ENCODE measurements at places on chromosomes 7 and 10. TPM values are rescaled to one million over a fixed set of nuclear protein-coding genes. Genes with fewer than 3 reads are reported as not detected.
A peak's percentile ranks its signal among the peaks of the same experiment; 100 is the strongest.

Gene FBXO24
- not detected for total RNA-seq

Gene PON1
- total RNA-seq = not detected

Gene ZP3
- not detected for total RNA-seq

Gene CLDN4
- 0.16 TPM for total RNA-seq

Gene PSMA2
- total RNA-seq = 81.3 TPM

Gene AMPH
- total RNA-seq = 2.5 TPM

Gene SEMA3E
- total RNA-seq = 16.3 TPM

DNA sequence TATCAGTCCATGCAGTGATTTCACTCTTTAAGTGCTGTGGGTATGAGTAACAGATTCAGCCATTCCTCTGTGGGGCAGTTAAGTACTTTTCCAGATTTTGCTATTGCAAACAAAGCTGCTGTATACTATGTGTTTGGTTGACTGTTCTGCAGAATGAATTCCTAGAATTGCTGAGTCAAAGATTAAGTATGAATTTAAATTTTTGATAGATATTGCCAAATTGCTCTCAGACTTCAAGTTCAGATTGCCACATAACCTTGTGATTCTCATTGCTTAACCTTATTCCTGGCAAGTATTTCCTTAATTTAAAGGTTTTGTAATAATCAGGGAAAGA lies 21.6 kb upstream of the SAR1A start:
- H3K27ac ChIP-seq = peak overlapping the region; percentile 16
- H3K4me3 ChIP-seq = no peak overlapping the region
- H3K4me1 ChIP-seq = peaks cover 12% of the 10 kb centered on the region
- no peaks in the 10 kb centered on the region for H3K36me3 ChIP-seq
- no peaks in the 10 kb centered on the region for H3K27me3 ChIP-seq

DNA sequence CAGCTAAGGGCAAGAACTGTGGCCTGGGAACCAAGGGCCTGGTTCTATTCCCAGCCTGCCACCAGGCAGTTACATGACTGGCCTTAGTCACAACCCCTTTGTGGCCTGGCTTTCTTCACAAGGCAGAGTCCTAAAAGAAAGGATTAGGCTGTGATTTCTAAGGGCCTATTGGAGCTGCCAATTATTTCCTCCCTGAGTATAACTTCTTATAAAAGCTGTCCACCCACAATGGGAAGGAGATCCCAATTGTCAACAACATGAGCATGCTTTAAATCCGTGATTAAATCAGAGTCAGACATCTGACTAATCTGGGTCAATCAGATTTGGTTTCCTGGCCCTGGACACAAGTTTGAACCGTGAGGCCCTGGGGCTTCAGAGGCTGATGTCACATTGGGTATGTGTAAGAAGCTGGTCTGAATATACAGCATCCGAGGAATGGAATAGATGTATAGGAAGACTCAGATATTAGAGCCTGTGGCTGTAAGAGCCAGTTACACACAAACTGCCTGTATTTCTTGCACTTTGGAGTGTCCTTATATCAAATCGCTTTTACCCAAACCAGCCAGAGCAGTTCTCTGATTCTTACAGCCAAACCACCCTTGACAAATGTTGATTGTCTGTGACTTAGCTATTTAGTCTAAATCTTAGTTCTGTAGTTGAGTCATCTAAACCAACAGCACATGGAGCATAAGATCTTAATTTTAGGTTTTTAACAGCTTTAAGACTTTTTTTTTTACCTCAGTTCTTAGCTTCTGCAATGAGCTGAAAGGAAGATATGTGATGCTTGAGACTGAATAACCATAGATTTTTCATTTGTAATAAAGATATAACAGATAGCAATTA lies 61.3 kb downstream of the ABCB4 start:
- no peaks in the 10 kb centered on the region for H3K27me3 ChIP-seq
- no peak overlapping the region for H3K4me3 ChIP-seq
- DNase-seq = no peak
- H3K27ac ChIP-seq = no peak overlapping the region

GRCh38 chr7:81761031-81761430 lies 8.8 kb downstream of the HGF start:
- H3K27ac ChIP-seq = no peak overlapping the region
- H3K4me1 ChIP-seq = no peaks in the 10 kb centered on the region
- no peaks in the 10 kb centered on the region for H3K27me3 ChIP-seq
- DNase-seq = no peak

- no peak overlapping the region for H3K27ac ChIP-seq
- no peaks in the 10 kb centered on the region for H3K36me3 ChIP-seq
Observed at GRCh38 chr7:11170175-11170574, 196.5 kb downstream of the PHF14 start.

- H3K27me3 ChIP-seq = no peaks in the 10 kb centered on the region
- H3K4me3 ChIP-seq = peak overlapping the region; percentile 93
- H3K4me1 ChIP-seq = peaks cover 24% of the 10 kb centered on the region
- peak overlapping the region; percentile 94 for H3K27ac ChIP-seq
Observed at GRCh38 chr7:149872419-149873073, 1.2 kb upstream of the ATP6V0E2 start.

- H3K36me3 ChIP-seq = no peaks in the 10 kb centered on the region
- no peak for DNase-seq
- H3K27me3 ChIP-seq = no peaks in the 10 kb centered on the region
- peaks cover 9% of the 10 kb centered on the region for H3K4me1 ChIP-seq
- H3K27ac ChIP-seq = no peak overlapping the region
Observed at GRCh38 chr10:95697429-95697828, 3.7 kb upstream of the TCTN3 start.

- peaks cover 10% of the 10 kb centered on the region for H3K4me1 ChIP-seq
- H3K36me3 ChIP-seq = no peaks in the 10 kb centered on the region
- no peaks in the 10 kb centered on the region for H3K27me3 ChIP-seq
- H3K4me3 ChIP-seq = no peak overlapping the region
- peak overlapping the region; percentile 32 for H3K27ac ChIP-seq
- no peak for DNase-seq
Observed at GRCh38 chr10:31678139-31678536, 250.5 kb downstream of the ARHGAP12 start.

GRCh38 chr7:70698219-70698832 lies 433.6 kb upstream of the GALNT17 start:
- no peaks in the 10 kb centered on the region for H3K36me3 ChIP-seq
- no peak for DNase-seq

DNA sequence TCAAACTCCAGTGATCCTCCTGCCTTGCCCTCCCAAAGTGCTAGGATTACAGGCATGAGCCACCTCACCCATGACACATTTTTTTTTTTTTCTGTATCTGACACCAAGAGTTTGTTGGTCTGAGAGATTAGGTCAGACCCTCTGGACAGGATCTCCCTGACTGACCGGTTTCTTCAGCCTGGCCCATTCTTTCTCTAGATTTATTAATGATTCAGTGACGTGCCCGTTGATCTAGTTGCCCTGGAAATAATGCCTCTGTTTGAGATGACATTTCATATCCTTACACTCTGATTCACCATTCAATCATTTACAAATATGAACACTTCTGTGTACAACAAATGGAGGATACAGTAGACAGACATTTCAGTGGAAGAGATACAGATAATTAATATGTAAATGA lies 1.4 kb upstream of the ZNF212 start:
- H3K4me1 ChIP-seq = no peaks in the 10 kb centered on the region
- no peak for DNase-seq
- H3K27me3 ChIP-seq = no peaks in the 10 kb centered on the region
- H3K4me3 ChIP-seq = no peak overlapping the region

DNA sequence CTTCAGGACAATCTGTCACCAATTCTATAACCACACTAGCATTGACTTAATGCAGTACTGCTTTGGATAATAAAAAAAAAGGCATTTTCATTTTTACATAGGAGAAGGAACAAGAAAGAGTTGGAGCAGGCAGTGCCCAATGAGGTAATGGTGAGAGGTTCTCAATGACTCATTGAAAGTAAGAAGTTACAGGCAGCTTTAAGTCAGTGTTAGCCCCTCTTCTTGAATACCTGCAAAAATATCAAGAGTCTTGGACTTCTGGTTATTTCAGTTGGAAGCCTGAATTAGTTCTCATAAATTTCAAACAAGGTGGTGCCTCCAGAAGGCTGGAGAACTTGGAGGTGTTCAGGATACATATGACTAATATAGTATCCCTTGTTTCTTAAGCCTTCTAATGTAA lies 422.5 kb downstream of the HTR7 start:
- H3K27ac ChIP-seq = no peak overlapping the region
- DNase-seq = no peak
- H3K36me3 ChIP-seq = no peaks in the 10 kb centered on the region
- no peaks in the 10 kb centered on the region for H3K4me1 ChIP-seq

GRCh38 chr10:66714741-66715140 lies 211.1 kb upstream of the LRRTM3 start:
- no peak for DNase-seq
- H3K27ac ChIP-seq = no peak overlapping the region
- H3K4me3 ChIP-seq = no peak overlapping the region
- H3K4me1 ChIP-seq = peaks cover 13% of the 10 kb centered on the region
- H3K36me3 ChIP-seq = no peaks in the 10 kb centered on the region
- H3K27me3 ChIP-seq = no peaks in the 10 kb centered on the region

- H3K27me3 ChIP-seq = no peaks in the 10 kb centered on the region
- DNase-seq = peak; percentile 73
- H3K4me3 ChIP-seq = peak overlapping the region; percentile 4
- no peaks in the 10 kb centered on the region for H3K36me3 ChIP-seq
- no peaks in the 10 kb centered on the region for H3K4me1 ChIP-seq
- H3K27ac ChIP-seq = no peak overlapping the region
Observed at GRCh38 chr10:101485681-101486554, 102.1 kb downstream of the POLL start.

GRCh38 chr7:89618274-89618673 lies 536.0 kb upstream of the STEAP1 start:
- no peaks in the 10 kb centered on the region for H3K36me3 ChIP-seq
- no peak overlapping the region for H3K4me3 ChIP-seq
- no peaks in the 10 kb centered on the region for H3K4me1 ChIP-seq
- DNase-seq = no peak

GRCh38 chr7:85162721-85163120 lies 24.1 kb downstream of the SEMA3D start:
- no peak overlapping the region for H3K27ac ChIP-seq
- H3K27me3 ChIP-seq = no peaks in the 10 kb centered on the region
- H3K4me3 ChIP-seq = no peak overlapping the region
- H3K36me3 ChIP-seq = no peaks in the 10 kb centered on the region

DNA sequence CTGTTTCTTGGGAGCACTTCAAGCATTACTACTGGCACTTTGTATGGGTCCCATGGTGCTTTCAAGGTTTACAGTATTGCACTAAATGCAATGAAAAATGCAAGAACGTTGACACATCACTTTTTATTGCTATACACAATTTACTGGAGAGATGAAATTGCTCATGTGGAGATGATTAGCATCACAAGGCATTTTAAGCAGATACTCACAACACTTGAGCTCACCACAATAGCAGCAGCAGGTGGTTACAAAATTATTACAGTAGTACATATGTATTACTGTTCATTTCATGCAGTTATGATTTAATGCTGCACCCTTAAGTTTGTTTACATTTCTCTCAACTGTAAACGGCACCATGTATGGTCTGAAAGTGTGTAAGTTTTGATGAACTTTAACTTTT lies 537.7 kb downstream of the GRM8 start:
- DNase-seq = no peak
- H3K27me3 ChIP-seq = no peaks in the 10 kb centered on the region
- H3K4me3 ChIP-seq = no peak overlapping the region
- H3K27ac ChIP-seq = no peak overlapping the region
- H3K36me3 ChIP-seq = no peaks in the 10 kb centered on the region
- H3K4me1 ChIP-seq = no peaks in the 10 kb centered on the region

- no peaks in the 10 kb centered on the region for H3K27me3 ChIP-seq
- no peak overlapping the region for H3K4me3 ChIP-seq
- no peaks in the 10 kb centered on the region for H3K4me1 ChIP-seq
Observed at GRCh38 chr10:5038733-5039132, 35.1 kb upstream of the AKR1C2 start.

GRCh38 chr10:130159192-130159794 lies 23.1 kb downstream of the GLRX3 start:
- no peak overlapping the region for H3K27ac ChIP-seq
- no peaks in the 10 kb centered on the region for H3K4me1 ChIP-seq
- no peaks in the 10 kb centered on the region for H3K36me3 ChIP-seq

GRCh38 chr10:103281753-103282152 lies 4.8 kb downstream of the INA start:
- H3K27ac ChIP-seq = no peak overlapping the region
- H3K36me3 ChIP-seq = no peaks in the 10 kb centered on the region
- peaks cover 19% of the 10 kb centered on the region for H3K27me3 ChIP-seq
- peaks cover 15% of the 10 kb centered on the region for H3K4me1 ChIP-seq
- H3K4me3 ChIP-seq = no peak overlapping the region
- DNase-seq = no peak
